ENCODE measurements at places on chromosomes 7 and 10.

DNA sequence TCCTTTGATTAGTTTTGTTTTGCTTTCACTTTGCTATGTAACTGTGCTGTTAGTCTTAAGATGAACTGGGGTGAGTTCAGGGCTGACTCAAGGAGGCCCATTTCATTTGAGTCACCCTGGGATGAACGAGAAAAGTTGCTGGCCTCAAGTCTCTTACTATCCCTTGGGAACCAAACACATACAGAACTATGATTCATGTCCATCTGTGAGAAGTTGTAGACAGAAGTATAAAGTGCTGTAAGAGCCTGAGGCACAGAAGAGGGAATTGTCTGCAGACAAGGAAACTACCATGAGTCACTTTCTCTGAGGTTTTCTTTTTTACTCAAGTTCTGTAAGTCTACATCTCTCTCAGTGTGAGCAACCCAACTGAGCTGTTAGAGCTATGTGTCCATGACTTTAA, 179.8 kb upstream of the CSTF2T start:
- peak; percentile 98 for DNase-seq

- no peak for DNase-seq
Observed at GRCh38 chr10:73478636-73479035, 17.2 kb downstream of the PPP3CB start.

DNA sequence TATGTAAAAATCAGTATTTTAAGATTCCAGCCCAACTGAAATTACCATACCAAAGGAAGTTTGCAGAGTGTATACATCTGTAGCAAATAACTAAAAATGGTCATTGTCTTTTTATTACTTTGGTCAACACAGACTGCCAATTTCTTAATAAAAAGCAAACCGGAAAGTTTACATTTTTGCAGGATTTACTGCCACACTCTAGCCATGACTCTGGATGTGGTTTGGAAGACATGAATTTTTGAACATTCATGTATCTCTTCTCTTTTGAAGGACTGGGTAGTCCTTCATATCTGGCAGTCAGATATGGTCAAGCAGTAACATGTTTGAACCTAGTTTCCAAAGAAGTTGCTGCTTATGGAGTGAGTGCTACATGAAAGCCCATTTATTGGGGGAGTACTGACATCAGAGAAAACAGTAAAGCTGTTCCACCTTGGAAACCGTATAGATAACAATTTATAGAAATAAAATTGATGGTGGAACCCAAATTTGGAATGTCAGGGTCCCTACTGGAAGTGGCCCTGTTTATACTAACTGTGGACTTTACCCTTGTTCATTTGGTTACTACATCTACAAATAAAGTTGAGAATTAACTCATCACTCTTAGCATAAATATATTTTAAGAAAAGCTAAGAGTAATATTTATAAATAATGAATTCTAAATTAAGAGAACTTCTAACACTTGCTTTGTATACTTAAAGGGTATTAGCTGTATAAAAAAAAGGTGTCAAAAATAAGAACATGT, 84.6 kb downstream of the ZMYND11 start:
- DNase-seq = no peak

DNA sequence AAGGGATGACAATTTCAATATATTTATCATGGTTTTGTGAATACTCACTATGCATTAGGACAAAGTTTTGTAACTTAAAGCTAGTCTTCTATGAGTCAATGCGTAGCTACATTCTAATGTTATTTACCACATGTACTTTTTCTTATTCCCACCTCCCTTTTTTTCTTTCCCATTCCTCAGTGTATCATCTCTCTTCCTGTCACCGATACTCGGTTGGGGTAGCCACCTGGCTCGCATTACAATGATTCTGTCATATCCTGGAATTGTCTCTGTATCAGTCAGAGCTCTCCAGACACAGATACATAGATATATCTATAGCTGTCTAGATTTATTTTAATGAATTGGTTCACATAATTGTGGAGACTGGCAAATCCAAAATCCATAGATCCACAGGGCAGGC, 9.8 kb upstream of the RALA start:
- peak; percentile 77 for DNase-seq

DNA sequence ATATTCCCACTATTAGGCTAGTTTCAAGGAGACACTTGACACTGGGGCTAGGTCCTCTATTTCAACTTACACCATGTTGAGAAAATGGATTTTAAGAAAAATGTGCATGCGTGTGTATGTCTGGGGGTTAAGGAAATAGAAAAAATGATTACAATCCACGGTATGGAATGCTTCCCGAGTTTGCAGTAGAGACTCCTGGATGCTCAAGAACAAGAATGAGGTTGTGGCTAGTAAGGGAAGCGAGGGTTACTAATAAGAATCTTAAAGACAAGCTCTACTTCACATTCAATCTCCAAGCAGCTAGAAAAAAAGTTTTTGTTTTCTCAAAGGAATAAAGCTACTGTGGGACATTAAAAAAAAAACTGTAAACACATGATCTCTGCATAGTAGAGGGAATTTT, 54.7 kb downstream of the ANK3 start:
- DNase-seq = no peak

DNA sequence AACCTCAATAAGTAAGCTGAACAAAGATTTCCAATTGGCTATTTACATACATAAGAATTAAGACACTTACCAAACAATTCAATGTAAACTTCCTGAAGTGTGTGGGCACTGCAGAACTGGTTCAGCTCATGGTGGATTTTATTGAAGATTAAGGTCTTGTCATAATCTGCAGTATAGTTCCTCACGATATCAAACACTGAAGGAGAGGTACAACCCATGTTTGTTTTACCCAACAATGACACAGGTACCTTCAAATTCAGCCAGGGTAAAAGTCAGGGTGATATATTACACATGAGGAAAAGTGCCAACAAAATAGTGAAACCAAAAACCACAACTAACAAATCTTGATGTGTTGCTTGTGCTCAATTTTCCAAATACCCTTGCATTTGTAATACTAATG, 10.0 kb downstream of the ERLIN1 start:
- no peak for DNase-seq

DNA sequence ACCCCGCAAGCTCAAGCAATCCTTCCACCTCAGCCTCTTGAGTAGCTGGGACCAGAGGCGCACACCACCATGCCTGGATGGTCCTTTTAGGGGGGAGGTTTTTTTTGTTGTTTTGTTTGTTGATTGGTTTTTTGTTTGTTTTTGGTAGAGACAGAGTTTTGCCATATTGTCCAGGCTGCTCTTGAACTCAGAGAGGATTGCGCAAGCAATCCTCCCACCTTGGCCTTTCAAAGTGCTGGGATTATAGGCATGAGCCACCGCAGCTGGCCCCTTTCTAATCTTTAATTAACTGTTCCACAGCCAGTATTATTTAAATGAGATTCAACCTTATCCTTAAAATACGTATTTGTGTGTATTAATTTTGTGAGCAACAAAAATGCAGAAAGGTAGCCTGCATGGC, 65.8 kb downstream of the SLC13A1 start:
- DNase-seq = no peak

- no peak for DNase-seq
Observed at GRCh38 chr7:24361001-24361400, 77.0 kb downstream of the NPY start.

DNA sequence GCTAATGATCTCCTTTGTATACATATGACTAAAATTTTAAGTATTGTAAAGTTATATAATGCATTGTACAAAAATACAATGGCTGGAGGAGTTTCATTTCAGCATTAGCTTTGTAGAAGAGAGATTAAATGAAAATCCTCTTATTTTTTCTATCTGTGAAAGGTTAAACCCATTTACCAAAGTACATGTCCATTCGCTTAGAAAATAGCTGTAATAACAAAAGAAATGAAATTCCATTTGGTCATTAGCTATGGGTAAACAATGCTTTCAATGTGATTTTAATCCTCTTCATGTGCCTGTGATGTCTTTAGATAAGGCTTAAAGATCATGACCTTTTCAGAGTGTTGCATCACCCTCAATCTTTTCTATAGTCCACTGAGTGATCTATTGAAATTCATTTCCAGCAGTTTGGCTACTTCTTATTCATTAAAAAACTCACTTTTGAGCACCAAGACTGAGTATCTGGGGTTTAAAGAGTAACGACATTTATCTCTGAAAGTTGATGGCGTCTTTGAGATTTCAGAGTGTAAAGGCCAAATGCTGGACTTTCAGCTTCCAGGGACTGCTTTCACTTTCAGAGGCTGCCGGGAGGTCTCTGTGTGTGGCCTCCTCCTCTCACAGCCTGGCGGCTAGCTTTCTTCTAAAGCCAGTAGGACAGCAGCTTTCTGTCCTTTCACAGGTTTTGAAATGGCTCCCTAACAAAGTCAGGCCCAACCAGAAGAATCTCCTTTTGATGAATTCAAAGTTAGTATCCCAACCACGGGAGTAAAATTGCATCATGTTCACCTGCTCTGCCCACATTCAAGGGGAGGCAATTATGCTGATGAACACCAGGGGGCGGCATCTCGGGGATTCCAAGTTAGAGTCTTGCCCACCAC, 701.4 kb upstream of the COBL start:
- DNase-seq = peak; percentile 52

- no peak for DNase-seq
Observed at GRCh38 chr10:70906953-70907636, 18.7 kb upstream of the PCBD1 start.

DNA sequence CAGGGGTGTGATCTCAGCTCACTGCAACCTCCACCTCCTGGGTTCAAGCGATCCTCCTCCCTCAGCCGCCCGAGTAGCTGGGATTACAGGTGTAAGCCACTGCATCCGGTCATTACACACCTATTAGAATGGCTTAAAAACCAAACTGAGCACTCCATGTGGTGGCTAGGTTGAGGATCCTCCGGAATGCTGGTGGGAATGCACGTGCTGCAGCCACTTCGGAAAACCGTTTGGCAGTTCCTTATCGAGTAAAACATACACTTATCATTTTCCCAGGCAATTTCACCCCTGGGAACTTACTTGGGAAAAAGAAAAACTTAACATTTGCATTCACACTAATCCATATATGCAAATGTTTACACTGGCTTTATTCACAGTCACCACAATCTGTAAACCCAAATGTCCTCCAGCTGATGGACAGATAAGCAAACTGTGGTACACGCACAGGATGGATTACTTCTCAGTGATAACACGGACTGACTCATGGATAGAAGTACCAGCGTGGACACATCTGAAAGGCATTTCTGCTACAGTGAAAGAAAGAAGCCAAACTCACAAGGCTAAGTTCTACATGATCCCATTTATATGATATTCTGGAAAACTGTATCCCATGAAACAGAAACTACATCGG, 20.4 kb downstream of the RFC2 start:
- DNase-seq = no peak

- no peak for DNase-seq
Observed at GRCh38 chr7:15306296-15306695, 255.5 kb downstream of the AGMO start.

GRCh38 chr7:20514364-20514763, 101.1 kb upstream of the ABCB5 start:
- peak; percentile 61 for DNase-seq

DNA sequence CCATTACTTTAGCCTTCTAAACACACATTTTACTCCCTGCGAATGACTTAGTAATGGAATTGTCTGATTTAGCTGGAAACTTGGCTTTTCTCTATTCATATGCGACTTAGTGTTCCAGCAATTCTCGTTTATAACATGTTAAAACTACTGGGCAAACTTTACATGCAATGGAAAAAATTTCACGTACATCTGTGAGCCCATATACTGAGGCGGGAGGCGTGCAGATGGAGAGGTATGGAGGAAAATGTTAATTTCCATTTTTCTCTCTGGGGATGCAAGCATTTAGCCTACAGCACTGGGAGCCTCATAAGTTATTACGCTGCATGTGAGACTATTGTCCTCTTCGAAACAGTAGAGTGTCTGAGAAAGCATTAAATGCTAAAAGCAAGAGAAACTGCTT, 591.5 kb upstream of the ANKRD30A start:
- no peak for DNase-seq

DNA sequence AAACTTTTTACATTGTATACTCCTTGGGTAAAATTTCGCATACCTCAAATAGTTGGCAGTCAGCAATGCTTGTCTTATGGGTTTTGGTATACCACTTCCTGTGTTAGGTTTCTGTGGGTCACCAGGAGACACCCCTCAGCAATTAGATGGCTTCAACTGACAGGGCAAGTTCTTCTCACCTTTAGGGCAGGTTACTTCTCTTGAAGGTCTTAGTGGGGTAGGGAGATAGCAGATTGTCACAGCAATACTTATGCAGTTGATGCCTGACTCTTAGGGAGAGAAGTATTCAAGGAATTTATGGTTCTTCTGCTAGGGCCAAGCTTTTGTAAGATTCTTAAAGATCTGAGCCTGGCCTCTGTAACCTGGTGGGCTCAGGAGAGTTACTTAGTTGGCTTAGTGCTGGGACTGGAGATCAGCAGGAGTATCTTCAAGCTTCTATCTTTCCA, 42.9 kb downstream of the MKLN1 start:
- DNase-seq = peak; percentile 61

DNA sequence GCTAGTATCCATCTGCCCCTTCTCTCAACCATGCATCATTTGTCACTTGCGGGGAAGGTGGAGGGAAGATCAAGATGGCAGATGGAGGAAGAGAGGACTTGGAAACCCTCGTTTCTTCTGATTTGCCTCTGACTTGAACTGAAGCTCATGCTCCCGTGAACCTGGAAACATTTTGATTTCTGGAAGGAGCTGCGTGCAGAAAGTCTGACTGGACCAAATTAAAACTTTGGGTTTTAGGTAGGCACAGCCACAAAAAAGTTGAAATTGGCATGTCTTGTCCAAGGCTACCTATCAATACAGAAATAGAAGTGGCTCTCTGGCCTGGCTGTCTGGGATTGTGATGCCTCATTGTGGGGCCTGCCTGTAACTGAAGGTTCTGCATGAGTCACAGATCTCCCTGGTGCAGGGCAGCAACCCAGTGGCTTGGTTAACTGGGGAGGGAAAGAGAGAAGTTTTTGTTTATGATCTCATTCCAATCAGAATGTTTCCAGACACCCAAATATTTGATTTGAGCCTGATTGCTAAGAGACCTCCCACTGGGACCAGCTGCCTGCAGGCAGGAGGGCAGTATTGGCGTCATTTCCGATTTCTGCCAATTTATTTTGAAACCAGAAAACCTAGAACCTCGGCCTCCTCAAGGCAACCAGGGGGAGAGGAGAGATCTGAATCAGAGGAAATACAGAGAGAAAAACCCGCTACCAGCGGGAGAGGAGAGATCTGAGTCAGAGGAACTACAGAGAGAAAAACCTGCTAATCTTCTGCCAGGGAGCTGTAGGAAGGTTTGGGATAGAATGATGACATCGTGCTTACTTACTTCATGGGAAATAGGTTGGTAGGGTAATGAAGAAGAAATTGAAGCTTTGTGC, 363.6 kb downstream of the ANKRD30A start:
- DNase-seq = peak; percentile 96
